ENCODE measurements at places on chromosomes 3 and 15.

- no peak for DNase-seq
These were observed 67.1 kb upstream of the CDV3 start for GRCh38 chr3:133506215-133506901.

DNA sequence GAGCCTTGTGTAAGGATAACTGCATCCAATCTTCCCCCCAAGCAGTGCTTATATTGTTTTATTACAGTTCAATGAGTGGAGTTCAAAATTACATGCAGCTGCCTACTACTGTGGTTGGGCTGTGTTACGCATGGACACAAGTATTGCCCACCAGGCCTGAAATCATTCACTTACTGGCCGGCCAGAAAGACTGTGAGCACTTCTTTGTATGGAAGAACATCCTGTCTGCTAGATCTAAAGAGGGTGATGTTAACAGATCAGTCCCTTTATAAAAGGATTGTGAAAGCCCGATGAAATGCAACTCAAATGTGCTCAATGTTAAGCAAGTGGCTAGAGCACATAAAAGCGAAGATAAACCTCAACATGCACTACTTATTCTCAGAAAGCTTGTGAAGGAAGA lies 132.5 kb downstream of the FOXP1 start:
- DNase-seq: no peak

GRCh38 chr3:100141586-100141985 lies 27.3 kb upstream of the FILIP1L start:
- no peak for DNase-seq

DNA sequence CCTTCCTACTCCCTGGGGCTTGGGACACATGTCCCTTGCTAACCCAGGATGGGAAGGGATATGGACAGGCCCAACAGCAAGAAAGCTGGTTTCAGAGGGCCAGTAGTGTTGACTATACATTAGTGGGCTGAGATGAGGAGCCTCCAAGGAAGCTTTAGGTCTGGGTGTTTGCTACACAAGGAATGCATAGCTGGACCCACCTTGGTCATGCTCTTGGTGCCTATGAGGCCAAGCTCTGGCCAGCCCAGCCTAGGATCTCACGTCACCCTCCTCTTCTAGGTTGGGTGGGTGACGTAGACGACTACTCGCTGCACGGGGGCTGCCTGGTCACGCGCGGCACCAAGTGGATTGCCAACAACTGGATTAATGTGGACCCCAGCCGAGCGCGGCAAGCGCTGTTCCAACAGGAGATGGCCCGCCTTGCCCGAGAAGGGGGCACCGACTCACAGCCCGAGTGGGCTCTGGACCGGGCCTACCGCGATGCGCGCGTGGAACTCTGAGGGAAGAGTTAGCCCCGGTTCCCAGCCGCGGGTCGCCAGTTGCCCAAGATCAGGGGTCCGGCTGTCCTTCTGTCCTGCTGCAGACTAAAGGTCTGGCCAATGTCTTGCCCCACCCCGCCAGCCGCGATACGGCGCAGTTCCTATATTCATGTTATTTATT lies 653 bp upstream of the WDR6 start:
- peak; percentile 60 for DNase-seq

- DNase-seq: peak; percentile 4
These were observed 35.7 kb downstream of the IQCH start for GRCh38 chr15:67290319-67290718.

- peak; percentile 7 for DNase-seq
These were observed 47.7 kb downstream of the ZBTB20 start for GRCh38 chr3:115099134-115099985.

GRCh38 chr15:23912191-23912590 lies 225.1 kb upstream of the NDN start:
- no peak for DNase-seq

GRCh38 chr3:28575100-28575745 lies 226.6 kb upstream of the AZI2 start:
- peak; percentile 8 for DNase-seq

DNA sequence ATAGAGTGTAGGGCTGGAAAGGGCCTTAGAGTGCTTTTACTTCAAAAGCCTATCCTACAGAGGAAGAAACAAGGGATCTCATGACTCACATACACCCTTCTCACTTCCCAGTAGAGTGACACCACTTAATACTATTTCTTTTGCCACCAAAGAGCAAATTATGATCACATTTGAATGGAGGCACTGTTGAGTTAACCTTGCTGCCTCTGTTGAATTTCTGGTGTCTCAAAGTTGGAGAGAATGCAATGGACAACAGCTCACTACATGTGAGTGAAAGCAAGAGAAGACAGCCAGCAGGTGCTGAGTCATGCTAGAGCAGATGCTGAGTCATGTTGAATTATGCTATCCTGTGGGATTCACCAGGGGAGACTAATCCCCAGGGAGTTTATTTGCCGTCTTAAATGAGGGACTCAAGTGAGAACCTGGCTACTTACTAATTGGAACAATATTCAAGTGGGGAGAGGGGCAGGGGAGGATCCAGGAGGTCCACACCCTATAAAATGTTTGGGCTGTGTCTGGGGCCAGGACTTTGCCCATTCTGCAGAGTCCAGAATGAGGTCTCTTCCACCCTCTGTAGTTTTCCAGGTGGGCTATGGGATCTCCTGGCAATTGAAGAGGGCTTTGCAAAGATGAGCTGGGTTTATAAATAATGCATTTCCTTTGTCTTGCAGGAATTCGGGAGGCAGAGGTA lies 35.8 kb downstream of the ST8SIA2 start:
- DNase-seq: peak; percentile 86
